ENCODE measurements at places on chromosomes 2 and 18. TPM values are rescaled to one million over a fixed set of nuclear protein-coding genes. Genes with fewer than 3 reads are reported as not detected.

- DNase-seq = no peak
These were observed 76.2 kb downstream of the AAK1 start for GRCh38 chr2:69567157-69567908.

DNA sequence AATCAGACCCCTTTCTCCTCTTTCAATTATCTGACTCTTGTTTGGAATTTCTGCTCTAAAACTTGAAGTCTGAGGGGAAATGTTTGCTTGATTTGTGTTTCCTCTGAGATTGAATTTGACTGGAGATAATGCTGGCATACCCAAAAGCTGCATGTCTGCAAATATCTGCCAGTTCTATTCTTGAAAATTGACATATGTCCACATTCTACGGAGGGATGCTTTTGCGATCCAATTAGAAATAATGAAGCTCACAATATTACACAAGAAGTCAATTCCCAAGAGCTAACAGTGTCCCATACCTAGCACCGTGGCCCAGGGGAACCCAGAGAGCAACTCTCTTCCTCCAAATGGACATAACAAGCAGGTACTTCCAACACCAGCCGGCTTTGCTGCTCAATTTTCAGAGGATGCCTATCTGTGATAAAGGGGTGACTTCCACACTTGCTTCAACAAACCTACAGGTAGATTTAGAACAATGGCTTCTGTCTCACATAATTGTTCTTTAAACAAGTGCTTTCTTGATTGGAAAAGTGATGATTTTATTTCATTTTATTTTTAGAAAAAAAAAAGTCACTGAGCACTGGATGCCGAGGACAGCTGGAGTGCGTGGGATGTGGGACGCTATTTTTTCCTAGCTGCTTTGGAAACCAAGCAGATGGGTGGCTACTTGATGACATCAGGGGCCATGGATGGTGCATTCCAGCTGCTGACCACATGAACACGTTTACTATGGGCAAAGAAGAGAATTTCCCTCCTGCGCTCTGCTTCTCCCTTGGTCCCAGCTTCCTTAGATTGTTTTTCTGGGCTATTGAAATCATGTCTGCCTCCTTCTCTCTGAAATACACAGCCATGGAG lies 488.9 kb downstream of the RNF144A start:
- DNase-seq = no peak

GRCh38 chr2:238967031-238967977 lies 119.4 kb downstream of the TWIST2 start:
- no peak for DNase-seq

DNA sequence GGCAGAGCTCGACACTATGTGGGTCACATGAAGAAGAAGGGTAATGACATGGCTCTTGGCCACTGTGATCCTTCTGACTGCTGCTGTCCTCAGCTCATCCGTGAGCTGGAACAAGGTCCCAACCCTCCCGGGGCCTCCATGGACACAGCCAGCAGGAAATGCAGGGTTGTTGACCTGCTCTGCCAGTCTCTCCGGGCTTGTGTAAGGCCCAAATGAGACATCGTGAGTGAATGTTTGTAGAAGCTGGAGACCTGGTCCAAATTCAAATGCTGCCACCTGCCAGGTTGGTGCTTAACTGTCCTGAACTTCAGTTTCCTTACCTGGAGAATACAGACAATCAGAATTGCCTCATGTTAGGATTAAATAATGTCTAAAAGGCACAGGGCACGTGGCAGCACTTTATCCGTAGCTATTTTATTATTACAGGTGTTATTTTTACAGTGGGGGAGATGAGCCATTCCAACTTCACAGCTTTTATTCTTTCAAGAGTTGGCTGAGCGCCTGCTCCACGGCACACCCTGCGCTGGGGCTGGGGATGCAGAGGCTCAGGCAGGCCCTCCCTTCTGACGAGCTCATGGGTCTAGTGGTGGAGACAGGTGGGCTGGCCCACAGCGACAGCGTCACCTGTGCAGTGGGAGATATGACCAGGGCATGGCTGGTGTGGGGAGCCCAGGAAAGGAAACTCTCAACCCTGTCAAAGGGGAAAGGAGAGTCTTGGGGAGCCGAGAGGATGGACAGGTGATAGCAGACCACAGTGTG lies 15.1 kb downstream of the ARHGEF4 start:
- DNase-seq = no peak

GRCh38 chr2:101698844-101699754 lies 1.6 kb downstream of the MAP4K4 start:
- DNase-seq = no peak

GRCh38 chr2:237345411-237345810 lies 68.6 kb downstream of the COL6A3 start:
- no peak for DNase-seq

DNA sequence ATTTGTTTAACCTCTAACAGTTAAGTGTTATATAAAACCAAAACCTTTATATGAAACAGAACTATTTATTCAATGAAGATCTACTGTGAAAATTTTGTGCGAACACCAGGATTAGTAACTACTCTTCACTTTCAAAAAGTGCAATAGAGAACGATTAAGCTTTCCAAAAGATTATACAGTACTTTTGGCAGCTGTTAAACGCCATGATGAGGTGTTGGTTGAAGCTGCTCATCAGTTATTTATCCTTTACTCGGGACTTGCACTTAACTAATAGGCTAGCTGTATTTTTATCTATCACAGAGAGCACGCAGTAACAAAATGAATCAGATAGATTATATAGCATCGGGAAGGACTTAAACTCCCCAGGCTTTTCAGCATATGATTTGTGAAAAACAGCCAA lies 113.6 kb downstream of the GCA start:
- no peak for DNase-seq

DNA sequence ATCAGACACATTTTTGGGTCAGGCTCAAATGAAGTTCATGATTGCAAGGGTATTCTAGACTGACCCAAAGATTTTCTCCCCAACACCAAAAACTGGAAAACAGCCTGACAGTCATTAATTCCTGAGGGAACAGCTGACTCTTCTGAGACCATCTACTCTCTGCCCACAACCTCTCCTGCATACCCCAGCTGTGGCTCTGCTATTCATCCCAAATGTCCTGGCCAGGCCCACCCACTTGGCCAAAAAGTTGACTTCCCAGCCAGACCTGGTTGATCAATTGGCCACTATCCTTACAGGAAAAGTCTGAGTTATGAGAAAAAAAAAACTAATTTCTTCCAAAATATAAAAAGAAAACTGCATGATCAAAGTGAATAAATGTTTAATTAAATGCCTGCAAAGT lies 103.8 kb upstream of the ST3GAL5 start:
- DNase-seq = no peak

Gene CFAP65
- total RNA-seq = not detected

Gene RAD51AP2
- total RNA-seq = 0.22 TPM

Data from right atrium auricular region (tissue), 2 donors.